ENCODE measurements at places on chromosomes 2 and 18. TPM values are rescaled to one million over a fixed set of nuclear protein-coding genes. Genes with fewer than 3 reads are reported as not detected.
A peak's percentile ranks its signal among the peaks of the same experiment; 100 is the strongest.

The PRSS56 gene
- 1.7 TPM for total RNA-seq

The SLC9A2 gene
- total RNA-seq: 1.4 TPM

The CHST10 gene
- 21.7 TPM for total RNA-seq

The SLC4A3 gene
- total RNA-seq: 0.05 TPM

The RIT2 gene
- 0.92 TPM for total RNA-seq

The PIK3C3 gene
- 35.1 TPM for total RNA-seq

DNA sequence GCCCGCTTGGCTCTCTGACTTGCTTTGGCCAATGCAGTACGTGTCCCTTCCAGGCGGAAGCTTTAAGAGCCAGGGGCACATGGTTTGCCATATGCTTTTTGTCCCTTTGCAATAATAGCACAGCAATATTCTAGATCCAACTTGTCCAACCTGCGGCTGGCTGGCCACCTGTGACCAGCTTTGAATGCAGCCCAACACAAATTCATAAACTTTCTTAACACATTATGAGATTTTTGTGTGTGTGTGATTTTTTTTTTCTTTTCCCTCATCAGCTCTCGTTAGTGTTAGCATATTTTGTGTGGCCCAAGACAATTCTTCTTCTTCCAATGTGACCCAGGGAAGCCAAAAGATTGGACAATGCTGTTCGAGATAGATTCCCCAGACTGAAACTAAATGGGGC, 119.3 kb upstream of the SIX3 start:
- no peak for ATAC-seq

DNA sequence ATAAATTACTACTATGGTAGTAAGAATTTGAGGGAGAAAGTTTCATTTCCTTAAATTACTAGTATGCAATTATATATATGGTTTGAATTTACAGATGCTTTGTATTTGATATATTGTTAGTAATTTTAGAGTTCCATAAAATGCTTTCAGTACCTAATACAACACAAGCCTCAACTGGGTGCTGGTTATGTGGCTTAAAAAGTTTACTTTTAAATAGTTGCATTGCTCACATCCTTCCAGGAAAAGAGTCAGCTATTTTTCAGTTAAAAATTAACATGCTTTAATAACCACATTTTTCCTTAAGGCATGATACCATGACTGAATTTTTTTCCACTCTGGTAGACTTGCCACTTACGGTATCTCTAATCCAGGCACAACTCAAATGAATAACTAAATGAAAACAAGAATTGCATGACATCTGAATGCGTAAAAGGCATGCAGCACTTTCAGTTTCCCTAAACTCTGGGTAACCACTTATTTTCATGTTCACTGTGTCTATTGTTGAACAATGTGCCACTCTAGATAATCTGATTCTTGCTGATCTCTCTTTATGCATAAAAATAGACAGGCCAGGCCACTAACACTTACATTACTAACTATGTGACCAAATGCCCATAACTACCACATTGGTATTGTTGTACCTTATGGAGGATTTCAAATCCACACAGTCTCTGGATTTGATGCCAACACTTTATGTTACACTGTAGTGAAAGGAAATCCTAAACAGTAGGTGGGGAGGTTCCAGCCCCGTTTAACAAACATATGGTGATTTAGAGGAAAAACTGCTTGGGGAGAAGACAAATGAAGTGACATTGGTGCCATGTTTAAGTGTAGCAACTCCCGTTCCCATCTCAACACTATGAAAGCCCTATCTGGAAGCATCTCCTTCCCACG, 35.5 kb upstream of the SLC35F5 start:
- no peak for ATAC-seq

DNA sequence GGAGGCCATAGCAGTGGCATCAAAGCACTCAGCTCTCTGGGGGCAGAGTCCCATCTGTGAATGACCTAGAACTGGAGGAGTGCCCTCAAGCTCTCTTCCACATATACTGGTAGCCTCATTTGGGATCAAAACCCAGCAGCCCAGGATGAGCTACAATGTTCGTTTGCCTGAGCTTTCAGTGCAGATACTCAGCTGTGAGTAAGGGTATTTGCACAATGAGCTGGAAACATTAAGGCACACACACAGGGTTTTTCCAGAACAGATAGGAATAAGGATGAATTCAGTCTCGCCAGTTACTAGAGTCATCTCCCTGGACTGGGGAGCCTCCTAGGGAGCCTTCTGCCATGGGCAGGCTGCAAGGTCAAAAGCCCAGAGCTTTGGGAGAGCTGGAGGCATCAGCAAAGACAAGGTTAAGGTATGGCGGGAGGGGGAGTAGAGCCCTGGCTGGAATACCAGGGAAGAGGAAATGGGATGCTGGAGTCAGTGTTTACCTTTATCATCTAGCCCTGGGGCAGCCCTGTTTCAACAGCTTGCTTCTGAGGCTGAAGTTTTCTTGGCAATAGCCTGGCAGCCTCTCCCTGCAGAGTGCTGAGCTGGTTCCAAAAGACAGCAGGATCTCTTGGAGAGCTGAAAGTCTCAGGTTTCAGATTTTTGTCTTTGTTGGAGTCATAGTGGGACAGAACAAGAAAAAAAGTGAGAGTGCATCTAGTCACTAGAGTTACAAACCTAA, 187.7 kb downstream of the LOXHD1 start:
- ATAC-seq: no peak

DNA sequence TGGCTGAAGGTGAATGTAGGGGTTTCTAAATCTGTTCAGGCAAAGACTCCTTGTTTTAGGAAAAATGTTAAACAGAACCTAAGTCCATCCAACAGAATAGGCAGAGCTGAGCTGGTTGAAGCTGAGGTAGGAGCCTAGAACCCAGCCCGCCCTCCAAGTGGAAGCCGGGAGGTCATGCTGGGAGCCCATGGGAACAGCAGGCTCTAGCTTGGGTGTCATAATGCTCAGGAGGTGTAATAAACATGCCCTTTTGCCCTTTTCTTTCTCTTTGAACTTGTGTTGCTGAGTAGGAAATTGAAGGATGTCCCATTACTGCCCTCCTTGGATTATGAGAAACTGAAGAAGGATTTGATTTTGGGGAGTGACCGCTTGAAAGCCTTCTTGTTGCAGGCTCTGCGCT, 60.3 kb downstream of the ARMC9 start:
- no peak for ATAC-seq

DNA sequence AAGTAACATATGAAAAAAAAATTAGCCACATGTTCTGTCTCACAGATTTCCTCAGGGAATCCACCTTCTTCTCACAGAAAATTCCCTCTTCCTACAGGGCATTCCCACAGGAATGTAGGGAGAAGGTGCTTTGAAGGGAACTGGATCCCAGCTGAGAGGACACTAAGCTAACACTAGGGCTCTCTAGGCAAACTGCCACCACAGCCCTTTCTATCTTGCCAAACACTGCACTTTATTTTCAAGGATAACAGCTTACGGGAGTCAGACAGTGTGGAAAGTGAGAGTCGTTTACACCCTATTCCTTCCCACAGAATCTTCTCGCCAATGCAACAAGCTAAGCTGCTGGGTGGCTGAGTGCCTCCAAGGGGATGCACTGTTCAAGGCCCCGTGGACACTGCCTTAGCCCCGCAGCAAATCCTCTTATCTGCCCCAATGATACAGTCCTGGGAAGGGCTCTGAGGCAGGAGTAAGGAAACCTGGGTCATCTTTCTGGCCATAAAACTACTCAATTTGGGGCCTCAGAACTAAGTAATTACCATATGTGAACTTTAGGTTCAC, 76.9 kb downstream of the CCDC93 start:
- no peak for ATAC-seq

GRCh38 chr2:59694176-59694575, 859.3 kb downstream of the BCL11A start:
- no peak for ATAC-seq

DNA sequence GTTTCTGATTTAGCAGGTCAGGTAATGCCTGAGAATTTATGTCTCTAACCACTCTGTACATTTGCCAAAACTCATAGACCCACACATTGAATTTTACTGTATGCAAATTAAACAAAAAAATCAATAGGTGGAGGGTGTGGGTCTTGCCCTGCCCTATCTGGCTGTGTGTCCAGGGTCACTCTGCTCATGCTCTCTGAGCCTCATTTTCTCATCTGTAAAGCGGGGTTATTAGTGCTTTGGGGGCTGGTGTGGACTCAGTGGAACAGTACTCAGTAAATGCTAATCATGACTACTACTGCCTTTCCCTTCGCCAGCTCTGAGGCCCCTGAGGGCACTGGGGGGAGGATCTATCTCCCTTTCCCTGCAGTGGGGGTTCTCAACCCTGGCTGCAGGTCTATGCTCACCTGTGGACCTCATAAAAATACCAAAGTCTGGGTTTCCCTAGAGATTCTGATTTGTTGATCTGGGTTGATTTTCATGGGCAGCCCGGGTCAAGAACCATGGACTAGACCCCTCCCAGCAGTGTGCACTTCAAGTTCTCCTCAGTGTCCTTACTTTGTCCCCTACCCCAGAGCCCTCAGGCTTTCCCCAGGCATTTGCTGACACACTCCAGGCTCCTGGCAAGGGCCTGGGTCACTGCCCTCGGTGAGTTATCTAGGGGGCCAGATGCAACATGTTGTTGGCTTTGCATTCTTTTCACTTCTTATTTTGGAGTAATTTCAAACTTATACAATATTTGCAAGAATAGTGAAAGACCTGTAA, 27.5 kb downstream of the MTHFD2 start:
- no peak for ATAC-seq

DNA sequence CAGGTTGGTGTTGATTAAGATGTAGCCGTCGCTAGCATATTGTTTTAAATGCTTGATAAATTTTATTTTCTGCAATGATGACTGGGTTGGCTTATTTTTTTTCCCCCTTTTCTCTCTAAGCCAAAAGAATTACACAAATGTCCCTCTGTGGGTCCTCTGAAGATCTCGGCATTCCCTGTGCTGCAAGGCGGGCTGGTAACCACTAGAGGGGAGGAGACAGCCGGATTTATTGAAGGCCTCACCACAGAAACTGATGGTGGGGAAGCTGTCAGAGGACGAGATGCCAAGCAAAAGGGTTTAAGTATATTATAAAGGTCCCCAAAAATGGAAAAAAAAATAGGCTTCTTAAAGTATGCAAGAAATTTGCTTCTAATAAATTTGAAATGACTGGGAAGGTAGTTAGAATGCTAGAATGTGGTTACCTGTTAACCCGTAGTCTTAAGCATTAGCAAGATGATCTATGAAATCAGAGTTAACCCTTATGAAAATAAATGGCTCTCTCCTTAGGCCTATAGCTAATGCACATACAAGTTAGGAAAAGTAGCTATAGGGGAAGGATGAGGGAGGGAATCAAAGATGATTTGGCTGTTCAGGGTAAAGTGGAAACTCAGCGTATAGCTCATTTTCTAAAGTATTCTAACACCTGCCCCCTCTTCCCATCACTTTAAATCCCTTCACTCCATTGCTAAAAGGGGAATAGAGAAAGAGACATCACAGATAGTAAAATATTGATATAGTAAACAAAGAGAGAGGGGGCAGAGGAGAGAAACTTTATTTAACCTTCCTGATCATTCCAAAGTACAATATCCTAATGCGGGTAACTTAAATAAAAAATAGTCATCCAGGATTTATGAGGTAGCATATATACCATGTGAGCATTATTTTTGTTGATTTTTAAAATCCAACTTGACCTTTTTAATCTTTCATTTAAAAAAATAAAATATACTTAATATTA, 894.5 kb upstream of the POU3F3 start:
- ATAC-seq: peak; percentile 70

DNA sequence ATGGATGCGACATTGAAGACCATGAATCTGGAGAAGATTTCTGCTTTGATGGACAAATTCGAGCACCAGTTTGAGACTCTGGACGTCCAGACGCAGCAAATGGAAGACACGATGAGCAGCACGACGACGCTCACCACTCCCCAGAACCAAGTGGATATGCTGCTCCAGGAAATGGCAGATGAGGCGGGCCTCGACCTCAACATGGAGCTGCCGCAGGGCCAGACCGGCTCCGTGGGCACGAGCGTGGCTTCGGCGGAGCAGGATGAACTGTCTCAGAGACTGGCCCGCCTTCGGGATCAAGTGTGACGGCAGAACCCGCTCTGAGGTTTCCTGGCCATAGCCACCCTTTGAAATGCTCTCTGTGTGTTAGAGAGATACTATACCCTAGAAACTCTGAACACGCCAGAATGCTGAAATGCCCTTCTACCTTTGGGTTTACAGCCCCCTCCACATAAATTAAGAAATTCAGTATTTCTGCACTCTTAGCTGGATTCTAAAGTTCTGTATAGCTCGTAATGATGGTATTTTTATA, 659 bp downstream of the CHMP1B start:
- peak; percentile 4 for ATAC-seq

DNA sequence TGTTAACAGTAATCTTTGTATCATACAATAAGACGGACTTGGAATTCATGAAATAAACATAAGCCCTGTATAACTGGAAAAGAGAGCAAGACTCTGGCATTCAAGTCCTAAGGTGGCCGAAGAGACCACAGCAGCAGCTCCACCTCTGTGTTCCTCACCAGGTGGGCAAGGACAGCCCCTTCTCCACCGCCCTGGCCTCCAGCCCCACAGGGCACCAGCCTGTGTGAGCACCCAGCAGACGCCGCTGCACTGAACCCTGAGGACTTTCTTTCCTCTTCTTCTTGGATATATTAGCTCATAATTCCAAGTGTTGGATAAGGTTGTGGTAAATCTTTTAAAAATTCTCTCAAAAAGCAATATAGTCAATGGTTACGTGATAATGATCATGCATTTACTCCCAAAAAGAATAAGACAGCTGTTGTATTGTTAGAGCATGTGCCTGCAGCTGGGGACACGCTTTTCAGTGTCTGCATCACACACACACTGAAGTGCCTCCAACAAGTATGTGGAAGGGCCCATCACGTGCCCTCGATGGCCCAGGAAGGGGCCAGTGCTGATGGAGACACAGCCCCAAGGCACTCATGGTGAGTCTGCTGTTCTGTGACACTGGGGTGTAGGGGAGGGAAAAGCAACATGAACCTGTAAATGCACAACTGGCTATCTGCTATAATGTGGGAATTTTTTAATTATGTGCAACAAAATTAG, 26.8 kb downstream of the FAM178B start:
- no peak for ATAC-seq

GRCh38 chr2:68134554-68134953, 23.1 kb upstream of the PNO1 start:
- no peak for ATAC-seq

DNA sequence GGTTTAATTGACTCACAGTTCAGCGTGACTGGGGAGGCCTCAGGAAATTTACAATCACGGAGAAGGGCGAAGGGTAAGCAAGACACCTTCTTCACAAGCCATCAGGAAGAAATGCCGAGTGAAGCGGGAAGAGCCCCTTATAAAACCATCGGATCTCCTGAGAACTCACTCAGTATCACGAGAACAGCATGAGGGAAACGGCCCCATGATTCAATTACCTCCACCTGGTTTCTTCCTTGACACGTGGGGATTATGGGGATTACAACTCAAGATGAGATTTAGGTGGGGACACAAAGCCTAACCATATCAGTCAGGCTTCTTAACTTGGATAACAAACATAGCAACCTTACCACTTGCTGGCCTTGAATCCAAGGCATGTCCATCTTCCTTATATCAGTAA, 289.0 kb upstream of the STON1 start:
- no peak for ATAC-seq

- ATAC-seq: no peak
Measured at GRCh38 chr2:11933854-11934253, 187.4 kb downstream of the LPIN1 start.

DNA sequence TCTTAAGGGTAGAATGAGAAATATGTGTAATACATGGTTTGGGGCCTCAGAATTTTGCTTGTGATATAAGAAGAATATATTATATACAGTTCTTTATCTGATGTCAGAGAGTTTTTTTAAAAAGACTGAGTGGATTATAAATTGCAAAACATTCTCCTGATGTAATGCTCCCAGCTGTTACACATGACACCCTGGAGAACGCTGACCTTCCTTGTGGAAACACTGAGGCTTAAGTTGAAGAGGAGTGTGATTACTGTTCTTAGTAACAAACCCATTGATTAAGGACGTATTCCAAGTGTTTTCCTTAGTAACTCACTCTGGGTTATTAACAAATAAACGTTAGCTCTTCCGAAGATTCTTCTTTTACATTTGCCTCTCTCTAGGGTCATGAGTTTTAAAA, 1069.3 kb upstream of the CNTNAP5 start:
- ATAC-seq: no peak

Data from motor neuron (in vitro differentiated cells).